ENCODE measurements at places on chromosomes 11 and 22.

DNA sequence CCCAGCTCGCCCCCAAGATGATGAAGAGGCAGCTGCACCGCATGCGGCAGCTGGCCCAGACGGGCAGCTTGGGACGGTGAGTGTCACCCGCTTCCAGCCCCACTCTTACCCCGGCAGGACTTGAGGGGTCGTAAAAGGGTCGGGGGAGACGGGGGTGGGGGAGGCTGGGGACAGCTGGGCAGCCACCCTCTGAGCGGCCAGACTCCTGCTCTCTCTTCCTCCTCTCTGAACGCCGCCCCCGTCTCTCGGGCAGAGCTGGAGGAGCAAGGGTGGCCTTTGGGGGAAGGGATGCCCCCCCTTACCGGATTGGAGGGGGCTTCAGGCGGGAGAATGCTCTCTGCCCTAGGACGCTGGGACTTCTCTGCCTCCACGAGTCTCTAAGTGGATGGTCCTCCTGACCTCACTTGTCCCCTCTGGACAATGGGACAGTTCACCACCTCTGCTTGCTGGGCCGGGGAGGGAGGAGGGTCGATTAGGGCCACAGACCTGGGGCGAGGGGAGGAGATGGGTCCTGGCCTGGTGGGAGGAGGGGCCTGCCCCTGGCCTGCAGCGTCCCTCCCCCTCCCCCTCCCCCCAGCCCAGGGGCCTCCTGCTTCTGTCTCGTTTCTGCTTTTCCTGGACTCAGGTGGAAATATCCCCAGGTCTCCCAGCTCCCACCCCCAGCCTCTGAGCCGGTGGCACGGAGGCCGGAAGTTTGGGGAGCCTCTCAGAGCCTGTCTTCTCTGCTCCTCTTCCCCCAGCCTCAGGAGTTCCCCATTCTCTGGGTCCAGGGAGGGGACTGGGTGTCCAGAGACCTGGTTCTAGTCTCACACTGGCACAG lies 512 bp downstream of the SH3BP1 start:
- DNase-seq: peak; percentile 49

DNA sequence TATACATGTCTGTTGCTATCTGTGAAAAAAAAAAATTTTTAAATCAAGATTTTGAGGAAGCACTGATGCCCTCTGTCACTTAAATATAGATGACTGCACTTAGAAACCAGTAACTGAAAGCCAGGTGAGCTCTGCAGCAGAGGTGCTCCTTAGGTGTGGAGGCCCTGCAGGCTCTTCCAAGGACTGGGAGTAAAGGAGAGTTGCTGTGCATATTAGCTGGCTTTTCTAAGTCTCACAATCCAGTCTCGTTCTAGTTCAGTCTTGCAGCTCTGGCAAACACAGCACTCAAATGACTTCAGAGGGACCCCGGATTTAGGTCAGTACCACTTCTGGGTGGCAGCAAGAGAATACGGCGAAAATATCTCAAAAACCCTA lies 61.0 kb downstream of the LARGE2 start:
- DNase-seq: no peak

- no peak for DNase-seq
Measured at GRCh38 chr22:23079240-23079768, 9.0 kb downstream of the GNAZ start.

GRCh38 chr11:128462189-128462588 lies 125.2 kb downstream of the ETS1 start:
- no peak for DNase-seq
